ENCODE measurements at places on chromosomes 11 and 22.

DNA sequence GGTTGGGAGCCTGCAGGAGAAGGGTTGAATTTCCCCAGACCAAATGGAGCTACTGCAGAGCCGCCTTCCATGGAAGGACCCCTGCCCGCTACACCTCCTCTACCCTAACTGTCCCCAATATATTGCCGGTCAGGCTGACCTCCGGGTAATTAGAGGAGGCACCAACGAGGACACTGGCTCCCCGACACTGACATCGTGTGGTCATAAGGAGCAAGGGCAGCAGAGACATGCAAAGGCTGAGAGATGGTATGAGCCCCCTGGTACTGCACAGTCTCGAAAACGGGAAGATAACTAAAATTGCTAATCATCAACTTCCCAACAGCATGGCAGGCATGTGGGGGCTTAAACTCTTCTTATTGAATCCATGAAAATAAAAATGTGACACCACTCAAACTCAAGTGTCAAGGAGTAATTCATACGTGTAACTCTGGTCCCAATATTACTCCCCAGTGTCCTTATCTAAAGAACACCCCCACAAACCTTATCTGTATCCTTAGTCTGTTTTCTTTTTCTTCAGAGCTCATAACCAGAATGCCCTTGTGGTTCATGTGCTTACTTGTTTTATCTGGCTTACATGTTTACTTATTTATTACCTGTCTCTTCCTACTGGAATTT, 4.4 kb downstream of the CAVIN3 start:
- no peak for DNase-seq

DNA sequence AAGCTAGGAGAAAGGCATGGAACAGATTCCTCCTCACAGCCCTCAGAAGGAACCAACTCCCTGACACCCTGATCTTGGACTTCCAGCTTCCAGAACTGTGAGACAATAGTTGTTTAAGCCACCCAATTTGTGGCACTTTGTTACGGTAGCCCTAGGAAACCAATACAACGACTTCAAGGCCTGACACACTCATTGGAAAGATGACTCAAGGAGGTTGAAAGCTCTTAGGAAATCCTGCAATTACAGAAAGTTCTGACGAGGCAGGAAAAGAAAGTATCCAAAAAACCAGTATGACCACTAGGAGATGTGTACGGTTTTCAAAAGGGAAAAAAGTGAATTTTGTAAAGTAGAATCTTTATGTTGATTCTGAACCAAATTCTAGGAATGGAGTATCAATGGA, 161.4 kb downstream of the SWAP70 start:
- no peak for DNase-seq

DNA sequence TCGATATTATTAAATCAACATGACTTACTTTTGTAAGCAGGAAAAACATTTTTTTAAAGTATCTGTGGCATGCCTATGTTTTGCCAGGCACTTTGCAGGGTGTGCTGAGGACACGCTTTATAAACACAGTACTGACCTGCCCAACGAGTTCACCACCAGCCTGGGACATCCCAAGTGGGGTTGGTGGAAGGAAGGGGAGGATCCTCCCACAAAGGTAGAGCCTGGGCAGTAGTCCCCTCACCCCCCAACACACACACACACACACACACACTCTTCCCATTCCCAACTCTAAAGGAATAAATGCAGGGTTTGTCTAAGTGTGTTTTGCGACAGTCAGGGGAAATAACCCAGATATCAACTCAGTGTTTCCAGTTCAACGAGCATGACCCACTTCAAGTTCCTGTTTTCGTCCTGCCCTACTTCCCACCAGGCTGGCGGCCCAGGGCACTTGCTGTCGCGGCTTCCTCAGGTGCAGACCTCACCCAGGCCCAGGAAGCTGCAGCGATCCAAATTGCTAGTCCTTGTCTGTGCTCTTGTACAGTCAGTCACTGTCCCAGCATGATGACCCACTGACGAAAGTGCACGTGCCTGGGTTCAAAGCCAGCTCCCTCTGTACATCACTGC, 3.1 kb downstream of the CERK start:
- no peak for DNase-seq

GRCh38 chr11:48036466-48036865, 56.1 kb downstream of the PTPRJ start:
- DNase-seq = no peak

DNA sequence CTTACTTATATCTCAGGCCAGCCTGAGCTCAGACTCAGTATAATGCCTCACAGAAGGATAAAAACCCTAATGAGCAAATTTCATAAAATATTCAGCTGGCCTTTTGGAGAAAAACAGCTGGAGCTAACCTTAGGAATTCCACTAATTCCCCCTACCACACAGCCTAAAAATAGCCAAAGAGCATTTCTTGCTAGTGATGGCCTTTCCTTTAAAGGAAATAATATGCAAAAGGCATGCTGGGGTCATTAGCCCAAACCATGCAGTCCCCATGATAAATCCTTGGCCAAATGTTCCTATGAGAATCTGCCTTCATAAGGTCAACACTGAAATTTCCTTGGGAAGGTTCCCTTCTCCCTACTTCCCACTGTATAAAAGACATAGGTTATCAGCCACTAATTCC, 38.2 kb downstream of the SYTL2 start:
- DNase-seq = no peak

- DNase-seq = no peak
These were observed 79.1 kb downstream of the UVRAG start for GRCh38 chr11:75894036-75894585.

Measured in amygdala (tissue), 56 donors.